ENCODE measurements at places on chromosomes 12 and 14. TPM values are rescaled to one million over a fixed set of nuclear protein-coding genes. Genes with fewer than 3 reads are reported as not detected.

DNA sequence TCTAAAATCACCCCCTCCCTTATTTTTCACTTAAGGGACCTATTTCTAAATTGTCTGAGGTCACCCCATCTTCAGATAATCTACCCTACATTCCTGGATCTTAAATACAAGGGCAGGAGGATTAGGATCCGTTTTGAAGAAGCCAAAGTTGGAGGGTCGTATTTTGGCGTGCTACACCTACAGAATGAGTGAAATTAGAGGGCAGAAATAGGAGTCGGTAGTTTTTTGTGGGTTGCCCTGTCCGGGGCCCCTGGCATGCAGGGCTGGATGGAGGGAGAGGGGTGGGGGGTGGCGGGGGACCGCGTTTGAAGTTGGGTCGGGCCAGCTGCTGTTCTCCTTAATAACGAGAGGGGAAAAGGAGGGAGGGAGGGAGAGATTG is 300 bp upstream of the CCND2 start:
- no peak for DNase-seq

GRCh38 chr14:104329793-104330192 is 191.4 kb downstream of the KIF26A start:
- DNase-seq = no peak

- no peak for DNase-seq
Measured at GRCh38 chr14:64727551-64728071, 23.4 kb downstream of the PLEKHG3 start.

Gene CMA1
- not detected for total RNA-seq

Data from GM12878 (cell line).